Gastroesophageal sphincter (tissue), 4 donors: ENCODE measurements at places on chromosomes 3 and 15.

DNA sequence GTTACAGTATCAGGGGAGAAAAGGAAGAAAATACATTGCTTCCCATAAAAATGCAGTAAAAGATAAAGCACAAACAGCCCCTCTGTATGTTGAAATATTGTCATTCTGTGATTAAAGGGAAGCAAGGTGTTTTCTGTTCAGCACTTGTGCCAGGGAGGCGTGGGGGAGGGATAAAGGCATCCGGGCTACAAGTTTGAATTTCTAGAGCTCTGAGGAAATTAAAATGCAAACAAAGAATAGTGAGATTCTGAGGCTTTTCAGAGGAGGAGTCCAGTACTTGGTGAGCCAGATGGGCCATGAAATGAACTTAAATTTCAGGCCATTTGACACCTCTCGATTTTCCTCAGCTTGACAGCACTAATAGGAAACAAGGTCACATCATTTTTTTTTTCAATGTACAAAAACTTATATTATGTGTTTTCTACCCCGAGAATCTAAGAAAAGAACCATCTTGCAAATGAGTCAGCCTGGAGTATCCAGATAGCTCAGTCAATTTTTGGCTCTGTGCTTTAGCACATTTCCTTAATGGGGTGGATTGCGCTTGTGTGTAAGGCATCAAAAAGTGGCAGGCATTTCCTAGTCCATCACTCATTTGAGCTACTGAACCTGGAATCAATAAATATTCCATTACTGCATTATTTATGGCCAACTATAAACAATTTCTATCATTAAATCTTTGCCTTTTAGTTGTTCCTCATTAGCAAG, 640.8 kb upstream of the TBL1XR1 start:
- ATAC-seq = no peak

GRCh38 chr3:16328124-16328523, 63.1 kb downstream of the OXNAD1 start:
- no peak for ATAC-seq

GRCh38 chr3:187130346-187131066, 8.8 kb downstream of the RPL39L start:
- ATAC-seq = peak; percentile 36

GRCh38 chr3:70749122-70749521, 436.7 kb upstream of the MDFIC2 start:
- ATAC-seq = no peak

- no peak for ATAC-seq
These were observed 12.2 kb downstream of the NCEH1 start for GRCh38 chr3:172698631-172699030.

DNA sequence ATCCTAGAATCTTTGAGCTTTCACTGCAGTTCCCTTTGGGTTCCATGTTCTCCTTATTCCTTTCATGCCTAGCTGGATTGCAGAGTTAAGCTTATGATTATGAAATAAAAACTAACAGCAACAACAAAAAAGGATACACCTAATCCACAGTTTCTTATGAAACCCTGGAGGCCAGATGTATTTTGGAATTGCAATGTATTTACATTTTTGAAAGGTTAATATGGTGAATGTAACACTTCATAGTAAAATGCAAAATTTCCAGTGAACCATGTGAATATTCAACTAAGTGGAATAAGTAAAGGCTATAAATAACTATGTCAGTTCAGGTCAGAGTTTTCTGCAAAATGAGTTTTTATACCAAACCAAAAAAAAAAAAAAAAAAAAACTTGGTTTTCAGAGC, 65.8 kb upstream of the FLNB start:
- ATAC-seq = no peak

DNA sequence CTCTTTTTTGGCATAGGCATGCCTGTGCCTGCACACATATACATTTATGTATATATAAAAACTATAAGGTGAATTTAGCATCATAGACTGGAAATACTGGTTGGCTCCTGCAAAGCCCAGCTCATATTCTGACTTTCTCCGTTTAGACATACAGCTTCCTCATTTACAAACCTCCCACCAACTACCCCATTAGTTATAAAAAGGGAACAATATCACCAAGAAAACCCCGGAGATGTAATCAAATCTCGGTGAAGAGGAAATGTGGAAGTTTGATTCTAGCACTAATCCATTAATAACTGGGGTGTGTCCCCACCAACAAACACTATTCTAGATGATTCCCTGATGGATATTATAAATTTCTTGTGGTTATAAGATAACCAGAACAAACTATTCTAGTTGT, 517.7 kb upstream of the TBL1XR1 start:
- no peak for ATAC-seq

- no peak for ATAC-seq
These were observed 26.5 kb upstream of the FBXL2 start for GRCh38 chr3:33250712-33251111.

GRCh38 chr3:50261505-50261904, 7.4 kb upstream of the SEMA3B start:
- ATAC-seq = no peak

- ATAC-seq = no peak
These were observed 140.5 kb downstream of the TLE3 start for GRCh38 chr15:69957175-69957574.

DNA sequence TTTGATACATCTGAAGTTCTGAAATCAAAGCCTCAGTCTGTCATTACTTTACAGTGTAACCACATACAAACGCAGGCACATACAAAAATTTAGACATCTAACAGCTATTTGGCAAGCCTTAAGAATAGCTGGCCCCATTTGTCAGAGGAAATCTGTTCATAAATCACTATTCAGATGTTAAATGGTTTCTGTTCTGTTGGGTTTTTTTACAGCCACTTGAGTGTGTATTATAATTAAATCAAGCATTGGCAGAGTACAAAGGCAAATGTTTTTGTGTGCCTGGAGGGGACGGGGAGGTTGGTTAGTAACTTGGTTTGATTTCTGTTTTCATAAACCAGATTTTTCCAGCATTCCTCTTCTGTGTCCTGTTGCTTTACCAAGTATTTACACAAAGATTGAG, 24.1 kb downstream of the PIGB start:
- no peak for ATAC-seq

DNA sequence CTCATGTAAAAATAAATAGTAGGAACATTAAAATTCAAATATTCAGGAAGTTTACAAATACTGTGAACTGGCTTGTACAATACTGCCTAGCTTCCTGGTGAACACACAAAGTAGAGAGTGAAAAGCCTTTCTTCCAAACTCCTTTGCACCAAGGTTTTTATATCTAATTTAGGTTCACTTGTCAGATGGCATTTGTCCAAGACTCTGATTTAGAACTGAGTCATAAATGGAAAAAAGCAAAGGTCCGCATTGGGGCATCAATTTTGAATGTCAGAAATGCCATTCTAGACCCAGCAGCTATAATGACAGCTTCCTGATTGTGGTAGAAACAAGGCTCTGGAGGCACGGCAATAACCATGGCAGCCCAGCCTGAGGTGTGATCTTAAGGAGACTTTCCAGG, 160.7 kb downstream of the PDE8A start:
- no peak for ATAC-seq

- no peak for ATAC-seq
These were observed 14.3 kb upstream of the LIMD1 start for GRCh38 chr3:45580112-45580765.

GRCh38 chr3:111081008-111081545, 9.5 kb downstream of the NECTIN3 start:
- no peak for ATAC-seq

- no peak for ATAC-seq
These were observed 18.8 kb downstream of the LRIG1 start for GRCh38 chr3:66482018-66482404.

GRCh38 chr3:16697443-16698147, 92.4 kb upstream of the DAZL start:
- no peak for ATAC-seq

DNA sequence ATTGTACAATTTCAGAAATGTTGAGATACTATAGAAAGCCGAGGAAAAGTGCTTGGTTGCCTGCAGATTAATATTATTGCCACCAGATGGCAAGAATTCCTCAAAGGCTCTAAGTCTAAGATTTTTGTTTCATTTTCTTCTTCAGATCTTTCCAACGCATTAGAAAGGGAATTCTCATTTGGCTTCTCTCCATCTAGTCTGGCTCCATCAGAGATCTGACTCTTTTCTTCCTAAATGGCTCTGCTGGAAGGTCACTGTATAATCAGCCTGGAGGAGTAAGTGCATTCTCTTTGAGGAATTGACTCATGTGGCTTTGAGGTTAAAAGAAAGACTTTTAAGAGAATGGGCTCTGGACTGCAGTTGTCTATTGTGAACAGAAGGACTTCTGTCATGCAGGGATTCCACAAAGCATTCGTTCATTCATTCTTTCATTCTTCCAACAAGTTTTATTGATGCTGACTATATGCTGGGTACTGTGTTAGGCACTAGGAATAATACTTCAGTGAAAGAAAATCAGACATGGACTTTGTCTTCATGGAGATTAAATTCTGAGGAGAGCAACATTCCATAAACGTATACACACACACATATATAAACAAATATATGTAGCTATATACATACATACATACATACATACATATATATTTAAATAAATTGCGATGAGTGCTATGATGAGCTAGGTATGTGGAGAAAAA, 55.3 kb downstream of the SLC28A2 start:
- peak; percentile 28 for ATAC-seq

GRCh38 chr3:152380043-152380442, 111.3 kb downstream of the MBNL1 start:
- ATAC-seq = no peak

DNA sequence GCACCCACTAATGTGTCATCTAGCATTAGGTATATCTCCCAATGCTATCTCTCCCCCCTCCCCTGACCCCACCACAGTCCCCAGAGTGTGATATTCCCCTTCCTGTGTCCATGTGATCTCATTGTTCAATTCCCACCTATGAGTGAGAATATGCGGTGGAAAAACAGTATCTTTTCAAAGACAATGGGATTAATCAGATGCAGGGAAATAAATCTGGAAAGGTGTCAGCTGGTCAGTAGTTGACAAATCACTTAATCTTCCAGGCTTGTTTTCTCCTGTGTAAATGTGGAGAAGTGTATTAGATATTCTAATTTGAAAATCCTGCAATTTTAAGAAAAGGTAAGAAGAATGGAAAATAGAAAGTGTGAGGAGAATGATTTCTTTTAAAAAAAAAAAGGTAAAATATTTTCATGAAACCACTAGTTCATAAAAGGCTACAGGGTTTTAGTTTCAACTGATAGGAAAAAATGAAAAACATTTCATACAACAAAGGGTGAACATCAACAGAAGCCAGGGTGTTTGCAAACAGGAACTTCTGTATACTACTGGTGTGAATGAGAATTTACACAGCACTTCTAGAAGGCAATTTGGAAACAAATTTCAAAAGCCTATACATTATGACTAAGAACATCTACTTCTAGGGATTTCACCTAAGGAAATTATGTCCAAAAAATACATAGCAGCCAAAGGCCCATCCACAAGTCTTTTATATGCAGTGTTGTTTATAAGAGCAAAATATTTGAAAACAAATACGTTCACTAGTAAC, 113.5 kb downstream of the CBLB start:
- no peak for ATAC-seq

- ATAC-seq = no peak
These were observed 254.0 kb upstream of the GPR149 start for GRCh38 chr3:154684021-154684420.

GRCh38 chr15:33378866-33379480, 68.2 kb downstream of the RYR3 start:
- no peak for ATAC-seq

DNA sequence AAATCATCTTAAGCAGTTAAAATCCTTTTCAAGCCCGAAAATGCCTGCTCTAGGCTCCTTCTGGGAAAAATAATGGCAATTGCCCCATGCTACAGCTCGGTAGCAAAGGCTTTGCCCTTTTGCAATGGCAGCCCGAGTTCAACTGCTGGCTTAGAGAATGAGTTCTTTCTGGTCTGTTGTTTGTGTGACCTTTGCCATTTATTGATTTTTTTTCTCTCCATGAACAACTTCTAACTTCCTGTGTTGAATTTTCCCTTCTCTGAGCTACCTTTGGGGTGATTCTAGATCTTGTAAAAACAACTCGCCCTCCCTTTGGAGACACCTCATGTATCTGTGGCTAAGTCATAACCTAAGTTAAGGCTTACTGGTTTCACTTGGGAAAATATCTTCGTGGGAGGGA, 139.3 kb downstream of the PLCH1 start:
- no peak for ATAC-seq

GRCh38 chr3:124634210-124635168, 95.8 kb upstream of the UMPS start:
- no peak for ATAC-seq

DNA sequence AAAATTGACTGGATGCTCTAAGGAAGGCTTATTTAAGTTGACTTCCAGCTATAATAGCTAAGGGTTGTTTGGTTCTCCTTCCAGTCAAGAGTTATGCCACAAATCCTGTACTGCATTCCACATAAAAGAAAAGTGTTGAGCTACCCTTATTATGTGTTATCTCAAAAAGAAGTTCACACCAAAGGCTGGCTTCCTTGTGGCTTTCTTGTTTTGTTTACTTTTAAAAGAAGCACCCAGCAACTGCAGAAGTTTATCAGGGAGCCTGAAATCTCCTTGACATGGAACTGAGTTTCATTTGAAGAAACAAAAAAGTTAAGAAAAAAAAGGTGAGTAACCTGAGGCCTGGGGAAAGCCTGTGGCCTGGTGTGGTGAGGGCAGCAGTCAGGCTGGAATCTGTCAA, 10.2 kb downstream of the MGLL start:
- ATAC-seq = no peak

GRCh38 chr3:161586556-161587235, 90.1 kb downstream of the OTOL1 start:
- ATAC-seq = no peak

DNA sequence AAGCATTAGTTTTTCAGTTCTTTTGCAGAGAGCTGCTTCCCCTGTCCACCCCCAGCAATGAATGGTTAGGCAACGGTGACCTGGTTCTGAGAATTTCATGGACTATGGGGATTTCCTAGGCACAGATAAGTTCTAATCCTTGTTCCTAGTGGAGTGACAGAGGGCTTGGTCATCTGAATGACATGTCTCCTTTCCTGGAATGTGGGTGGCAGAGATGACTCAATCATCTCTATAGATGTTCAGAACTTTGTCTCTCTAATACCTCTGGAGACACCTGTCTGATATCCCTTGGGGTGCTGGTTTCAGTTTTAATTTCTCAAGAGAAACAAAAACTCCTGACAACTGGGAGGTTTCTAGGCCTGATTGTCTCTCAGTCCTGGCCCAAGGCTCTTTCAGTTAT, 10.4 kb downstream of the PLA2G4E start:
- no peak for ATAC-seq

- peak; percentile 55 for ATAC-seq
These were observed 86.9 kb downstream of the KLF15 start for GRCh38 chr3:126270145-126270811.

DNA sequence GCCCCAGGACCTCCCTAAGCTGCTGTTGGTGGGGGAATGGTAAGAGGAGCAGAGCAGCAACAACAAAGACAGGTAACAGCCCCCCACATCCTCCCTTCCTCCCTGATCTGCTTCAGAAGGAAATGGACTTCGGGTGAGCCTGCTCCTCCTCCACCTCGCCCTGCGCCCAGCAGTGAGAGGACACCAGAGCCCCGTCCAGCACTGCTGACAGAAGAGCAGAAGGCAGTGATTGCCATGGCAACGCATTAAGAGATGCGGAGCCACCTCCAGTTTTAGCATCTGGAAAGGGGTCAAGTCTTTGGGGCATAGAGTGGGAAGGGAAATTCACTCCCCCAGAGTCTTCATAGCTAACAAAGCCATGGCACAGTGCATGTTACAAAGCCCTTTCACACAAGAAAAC, 77.6 kb upstream of the HRH1 start:
- ATAC-seq = no peak

- no peak for ATAC-seq
These were observed 256.0 kb upstream of the ZPLD1 start for GRCh38 chr3:102178817-102179216.
